ENCODE measurements at places on chromosomes 3 and 15.

GRCh38 chr15:83289160-83289559 lies 4.7 kb upstream of the BNC1 start:
- DNase-seq = no peak

DNA sequence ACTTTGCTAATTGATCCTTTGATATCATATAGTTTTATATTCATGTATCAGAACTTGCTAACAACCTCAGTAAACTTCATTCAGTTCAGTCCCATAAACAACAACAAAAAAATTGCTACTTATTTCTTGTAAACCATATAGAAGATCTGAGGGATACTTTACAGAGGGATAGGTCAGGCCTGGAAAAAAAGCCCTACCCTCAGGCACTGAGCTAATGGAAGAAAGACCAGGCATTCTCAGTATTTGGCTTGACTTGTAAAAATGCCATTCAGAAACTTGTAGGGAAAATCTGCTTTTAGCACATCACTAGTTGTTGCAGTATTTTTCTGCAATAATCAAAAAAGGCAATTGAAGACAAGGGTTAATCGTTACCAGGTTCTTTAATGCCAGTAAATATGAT lies 33.1 kb downstream of the ARMC8 start:
- DNase-seq = no peak

- peak; percentile 51 for DNase-seq
Observed at GRCh38 chr15:89999676-90000185, 1.4 kb upstream of the ZNF710 start.

DNA sequence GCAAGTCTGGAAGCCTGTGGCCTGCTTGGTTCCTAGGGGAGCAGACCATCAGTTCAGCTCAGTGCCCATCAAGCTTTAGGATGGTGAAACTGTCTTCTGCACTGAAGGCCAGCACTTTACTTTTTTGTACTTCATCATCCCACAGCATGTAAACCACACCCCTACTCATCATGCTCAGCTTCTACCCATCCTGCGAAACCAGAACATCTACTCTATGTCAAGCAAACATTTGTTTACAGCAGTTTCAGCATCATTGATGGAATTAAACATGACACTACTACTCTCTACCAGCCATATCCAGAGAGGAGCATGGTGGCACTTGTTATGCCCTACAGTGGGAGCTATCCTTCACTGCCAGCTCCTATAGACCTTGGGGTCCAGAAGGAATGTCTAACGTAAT lies 306.6 kb downstream of the SOX2 start:
- no peak for DNase-seq

DNA sequence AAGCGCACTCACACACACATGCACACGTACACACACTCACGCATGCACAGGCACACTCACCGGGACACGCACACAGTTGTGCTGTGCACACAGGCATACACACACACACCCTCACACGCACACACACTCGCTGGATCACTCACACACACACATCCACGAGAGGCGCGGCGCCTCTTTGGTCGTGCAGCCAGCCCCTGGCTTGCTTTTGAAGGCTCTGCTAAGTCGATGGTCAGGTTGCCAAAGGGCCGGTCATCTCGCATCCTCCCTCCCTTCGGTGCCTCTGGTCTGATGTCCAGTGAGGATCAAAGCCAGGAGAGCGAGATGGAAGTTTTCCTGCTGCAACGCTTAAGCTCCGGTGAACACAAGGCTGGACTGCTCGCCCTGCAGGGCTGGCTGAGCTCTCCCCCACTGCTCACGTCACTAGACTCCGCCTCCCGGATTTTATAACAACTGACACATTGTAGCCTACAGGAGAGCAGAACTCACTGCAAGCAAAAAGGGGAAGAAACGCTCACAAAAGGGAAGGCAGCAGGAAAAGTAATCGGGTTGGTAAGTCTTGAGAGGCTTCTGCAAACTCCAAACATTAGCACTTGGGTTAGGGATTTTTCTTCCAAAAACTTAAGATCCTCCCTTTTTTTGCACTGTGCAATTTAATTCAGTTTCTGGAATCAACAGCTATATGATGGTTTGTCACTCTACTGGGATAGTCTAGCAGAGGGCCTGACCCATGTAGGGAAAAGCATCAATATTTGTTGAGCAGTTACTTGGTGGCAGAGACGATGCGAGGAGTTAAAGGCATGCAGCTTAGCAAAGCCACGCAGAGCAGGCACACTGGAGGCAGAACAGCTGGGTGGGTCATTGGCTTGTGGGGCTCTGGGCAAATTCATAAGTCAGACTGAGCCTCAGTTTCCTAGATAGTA lies at the start of gene SRGAP3:
SRGAP3 (minus strand) TSS at position 374 of the 920 bp plus-strand sequence. CDS start 695 bp downstream, outside the sequence.
- peak; percentile 84 for DNase-seq

DNA sequence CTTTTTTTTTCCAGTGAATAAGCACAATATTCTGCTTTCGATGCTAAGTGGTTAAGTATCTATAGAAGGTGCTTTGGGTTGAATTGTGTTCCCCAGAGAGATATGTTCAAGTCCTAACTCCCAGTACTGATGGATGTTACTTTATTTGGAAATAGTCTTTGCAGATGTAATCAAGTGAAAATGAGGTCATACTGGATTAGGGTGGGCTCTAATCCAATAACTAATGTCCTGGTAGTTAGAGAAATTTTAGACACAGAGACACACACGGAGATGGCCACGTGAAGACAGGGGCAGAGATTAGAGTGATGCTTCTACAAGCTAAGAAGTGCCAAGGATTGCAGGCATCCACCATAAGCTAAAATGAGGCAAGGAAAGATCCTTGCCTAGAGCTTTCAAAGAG lies 662.3 kb downstream of the NAALADL2 start:
- no peak for DNase-seq

DNA sequence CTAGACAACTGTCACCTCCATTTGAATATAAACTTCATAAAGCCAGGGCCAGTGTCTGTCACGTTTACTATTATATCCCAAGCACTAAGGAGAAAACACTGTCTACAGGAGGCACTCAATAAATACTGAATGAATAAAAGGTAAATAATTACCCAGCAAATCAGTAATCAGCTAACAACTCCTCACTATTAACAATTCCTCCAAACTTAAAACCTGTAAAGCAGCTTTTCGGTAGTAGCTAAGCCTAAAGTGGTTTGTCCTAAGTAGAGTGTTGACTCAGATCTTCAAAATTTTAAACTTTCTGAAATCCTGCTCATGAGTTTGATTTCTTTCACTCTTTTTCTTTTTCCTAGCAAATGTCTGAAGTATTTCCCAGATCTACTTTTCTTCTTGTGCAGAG lies 39.9 kb downstream of the C3orf80 start:
- no peak for DNase-seq

DNA sequence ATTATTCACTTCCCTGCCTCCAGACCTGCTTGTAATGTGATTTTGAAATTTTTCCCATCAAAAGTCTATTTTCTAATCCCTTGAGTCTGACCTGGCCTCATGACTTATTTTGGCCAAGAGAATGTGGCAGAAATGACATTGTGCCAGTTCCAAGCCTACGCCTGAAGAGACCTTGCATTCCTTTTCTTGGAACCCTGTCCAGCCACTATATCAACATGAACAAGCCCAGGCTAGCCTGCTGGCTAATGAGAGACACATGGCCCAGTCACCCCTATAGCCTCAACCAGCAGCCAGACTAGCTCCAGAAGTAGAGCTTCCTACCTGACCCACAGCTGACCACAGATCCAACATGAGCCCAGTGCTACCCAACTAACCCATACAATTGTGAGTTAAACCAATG lies 121.1 kb upstream of the ACP3 start:
- no peak for DNase-seq

DNA sequence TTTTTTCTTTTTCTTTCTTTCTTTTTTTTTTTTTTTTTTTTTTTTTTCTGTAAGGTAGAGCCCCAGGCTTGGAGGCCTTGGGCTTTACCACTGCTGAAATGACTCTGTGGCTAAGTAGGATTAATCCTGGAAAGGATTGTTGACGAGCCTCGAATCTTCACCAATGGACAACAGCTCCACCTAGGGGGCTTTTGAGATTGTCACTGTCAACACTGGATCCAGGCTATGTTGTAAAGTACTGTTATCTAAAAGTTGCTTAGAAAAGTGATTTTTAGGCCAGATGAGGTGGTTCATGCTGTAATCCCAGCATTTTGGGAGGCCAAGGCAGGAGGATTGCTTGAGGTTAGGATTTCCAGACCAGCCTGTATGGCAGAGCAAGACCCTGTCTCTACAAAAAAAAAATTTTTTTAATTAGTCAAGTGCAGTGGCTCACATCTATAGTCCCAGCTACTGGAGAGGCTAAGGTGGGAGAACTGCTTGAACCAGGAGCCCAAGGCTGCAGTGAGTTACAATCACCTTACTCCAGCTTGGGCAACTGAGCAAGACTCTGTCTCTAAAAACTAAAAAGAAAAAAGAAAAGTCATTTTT lies 41.6 kb downstream of the KLHL18 start:
- DNase-seq = peak; percentile 54

DNA sequence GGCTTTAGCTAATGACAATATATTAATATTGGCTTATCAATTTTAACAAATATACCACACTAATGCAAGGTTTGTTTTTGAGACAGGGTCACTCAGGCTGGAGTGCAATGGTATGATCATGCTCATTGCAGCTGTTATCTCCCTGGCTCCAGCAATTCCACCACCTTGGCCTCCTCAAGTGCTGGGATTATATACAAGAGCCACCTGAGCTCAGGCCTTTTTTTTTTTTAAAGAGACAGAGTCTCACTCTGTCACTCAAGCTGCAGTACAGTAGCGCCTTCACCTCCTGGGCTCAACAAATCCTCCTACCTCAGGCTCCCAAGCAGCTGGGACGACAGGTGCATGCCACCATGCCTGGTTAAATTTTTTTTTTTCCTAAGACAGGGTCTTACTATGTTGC lies 11.7 kb downstream of the DLG1 start:
- no peak for DNase-seq

GRCh38 chr3:79767194-79767904 lies 449 bp downstream of the ROBO1 start:
- peak; percentile 48 for DNase-seq

- no peak for DNase-seq
Observed at GRCh38 chr3:145133281-145133680, 1027.7 kb downstream of the PLOD2 start.

- DNase-seq = no peak
Observed at GRCh38 chr3:150348500-150348899, 59.6 kb upstream of the TSC22D2 start.

GRCh38 chr15:101180620-101181307 lies 71.1 kb downstream of the CHSY1 start:
- DNase-seq = no peak

GRCh38 chr15:25812073-25812472 lies 51.1 kb downstream of the ATP10A start:
- no peak for DNase-seq

DNA sequence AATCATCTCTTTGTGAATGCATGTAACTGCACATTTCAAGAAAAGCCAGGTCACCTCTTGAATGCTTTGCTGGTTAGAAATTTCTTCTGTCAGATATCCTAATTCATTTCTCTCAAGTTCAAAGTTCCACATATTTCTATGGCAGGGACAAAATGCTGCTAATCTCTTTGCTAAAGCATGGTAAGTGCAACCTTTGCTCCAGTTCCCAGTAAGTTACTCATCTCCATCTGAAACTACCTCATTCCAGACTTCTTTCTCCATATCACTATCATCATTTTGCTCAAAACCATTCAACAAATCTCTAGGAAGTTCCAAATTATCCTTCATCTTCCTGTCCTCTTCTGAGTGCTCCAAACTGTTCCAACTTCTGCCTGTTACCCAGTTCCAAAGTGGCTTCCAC lies 230.6 kb downstream of the ZMAT3 start:
- no peak for DNase-seq

DNA sequence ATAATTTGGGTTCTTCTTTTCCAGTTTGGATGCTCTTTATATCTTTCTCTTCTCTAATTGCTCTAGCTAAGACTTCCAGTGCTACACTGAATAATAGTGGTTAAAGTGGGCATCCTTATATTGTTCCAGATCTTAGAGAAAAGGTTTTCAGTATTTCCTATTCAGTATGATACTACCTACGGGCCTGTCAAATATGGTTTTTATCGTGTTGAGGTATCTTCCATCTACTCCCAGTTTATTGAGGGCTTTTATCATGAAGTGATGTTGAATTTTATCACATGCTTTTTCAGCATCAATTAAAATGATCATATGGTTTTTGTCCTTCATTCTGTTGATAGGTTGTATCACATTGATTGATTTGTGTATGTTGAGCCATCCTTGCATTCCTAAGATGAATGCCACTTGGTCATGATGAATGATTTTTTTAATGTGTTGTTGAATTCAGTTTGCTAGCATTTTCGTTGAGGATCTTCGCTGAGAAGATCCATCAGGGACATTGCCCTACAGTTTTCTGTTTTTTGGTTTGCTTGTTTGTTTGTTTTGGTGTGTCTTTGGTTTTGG lies 3.0 kb upstream of the LRRC34 start:
- no peak for DNase-seq

GRCh38 chr3:94117729-94118128 lies 54.9 kb downstream of the NSUN3 start:
- DNase-seq = no peak

DNA sequence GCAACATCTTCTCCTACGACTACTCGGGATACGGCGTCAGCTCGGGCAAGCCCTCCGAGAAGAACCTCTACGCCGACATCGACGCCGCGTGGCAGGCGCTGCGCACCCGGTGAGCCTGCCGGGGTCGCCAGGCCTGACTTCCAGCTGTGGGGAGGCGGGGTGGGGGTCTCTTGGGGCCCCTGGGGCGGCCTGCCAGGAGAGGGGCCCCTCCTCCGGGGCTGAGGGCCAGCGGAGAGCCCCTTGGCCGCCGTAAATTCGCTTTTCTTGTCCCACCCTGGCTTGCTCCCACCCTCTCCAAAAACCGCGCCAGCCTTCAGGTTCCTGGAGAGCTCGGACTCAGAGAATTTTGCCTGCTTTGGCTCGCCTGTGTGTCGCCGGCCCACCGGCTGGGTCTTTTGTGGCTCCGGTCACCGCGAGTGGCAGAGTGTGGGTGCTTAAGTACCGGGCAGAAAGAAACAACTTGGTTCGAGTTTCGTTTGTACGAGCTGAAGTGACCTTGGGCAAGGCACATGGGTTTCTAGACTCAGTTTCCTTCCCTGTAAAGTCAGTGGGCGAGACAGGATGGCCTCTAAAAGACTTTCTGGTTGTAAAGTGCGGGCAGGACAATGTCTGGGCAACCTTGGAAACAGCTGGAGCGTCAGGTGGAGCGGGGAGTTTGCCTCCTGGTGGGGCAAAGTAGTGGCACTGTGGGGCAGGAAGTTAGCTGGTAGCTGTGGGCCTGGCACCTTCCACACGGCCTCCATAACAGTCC lies 976 bp downstream of the ABHD17C start:
- DNase-seq = peak; percentile 15

DNA sequence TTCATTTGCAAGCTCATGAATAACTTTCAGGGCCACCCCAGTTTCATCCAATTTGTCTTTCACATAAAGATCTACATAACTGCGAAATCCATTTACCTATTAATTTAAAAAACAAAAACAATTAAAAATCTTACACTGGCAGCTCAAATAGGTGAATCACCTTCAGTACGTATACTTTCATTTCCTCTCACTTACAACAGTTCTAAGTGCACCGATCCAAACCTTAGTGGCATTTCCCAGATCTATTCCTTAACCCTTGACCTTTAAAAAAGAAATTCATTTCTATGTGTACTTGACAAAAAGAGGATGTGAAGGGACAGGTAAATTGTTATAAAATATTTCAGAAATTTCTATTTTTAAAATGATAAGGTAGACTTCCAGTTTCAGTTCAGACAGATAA lies 30.8 kb downstream of the TOP2B start:
- DNase-seq = no peak

GRCh38 chr3:20924646-20925385 lies 738.8 kb upstream of the SGO1 start:
- DNase-seq = no peak
